NK-92 treated with Interleukin-12 subunit alpha and Interleukin-12 subunit beta, amount 100 ng/mL, for 24 hours (cell line): ENCODE measurements at places on chromosomes 3 and 15.

- no peak for DNase-seq
These were observed 143.6 kb upstream of the SLITRK3 start for GRCh38 chr3:165339753-165340152.

- DNase-seq: no peak
These were observed 61.5 kb upstream of the FGD5 start for GRCh38 chr3:14757153-14757700.

GRCh38 chr3:48194446-48195071 is 6.3 kb upstream of the CDC25A start:
- DNase-seq: no peak

- no peak for DNase-seq
These were observed 60.3 kb downstream of the DIPK2A start for GRCh38 chr3:144031938-144032337.

GRCh38 chr15:71465131-71465955 is 345.0 kb upstream of the NR2E3 start:
- no peak for DNase-seq

- no peak for DNase-seq
These were observed 631.0 kb upstream of the ALCAM start for GRCh38 chr3:104735691-104736090.
